Karpas-422 (cell line): ENCODE measurements at places on chromosomes 3 and 15. TPM values are rescaled to one million over a fixed set of nuclear protein-coding genes. Genes with fewer than 3 reads are reported as not detected.

Gene PLA2G4D
- total RNA-seq: not detected in 2 replicates

Gene TJP1
- not detected in 2 replicates for total RNA-seq

Gene KNG1
- total RNA-seq: not detected in 2 replicates

Gene HDC
- not detected in 2 replicates for total RNA-seq

Gene TRIM42
- not detected in 2 replicates for total RNA-seq

Gene P2RY1
- not detected in 2 replicates for total RNA-seq

GRCh38 chr3:127844326-127844942 is 22.1 kb upstream of the MGLL start:
- DNase-seq: peak; percentile 73

DNA sequence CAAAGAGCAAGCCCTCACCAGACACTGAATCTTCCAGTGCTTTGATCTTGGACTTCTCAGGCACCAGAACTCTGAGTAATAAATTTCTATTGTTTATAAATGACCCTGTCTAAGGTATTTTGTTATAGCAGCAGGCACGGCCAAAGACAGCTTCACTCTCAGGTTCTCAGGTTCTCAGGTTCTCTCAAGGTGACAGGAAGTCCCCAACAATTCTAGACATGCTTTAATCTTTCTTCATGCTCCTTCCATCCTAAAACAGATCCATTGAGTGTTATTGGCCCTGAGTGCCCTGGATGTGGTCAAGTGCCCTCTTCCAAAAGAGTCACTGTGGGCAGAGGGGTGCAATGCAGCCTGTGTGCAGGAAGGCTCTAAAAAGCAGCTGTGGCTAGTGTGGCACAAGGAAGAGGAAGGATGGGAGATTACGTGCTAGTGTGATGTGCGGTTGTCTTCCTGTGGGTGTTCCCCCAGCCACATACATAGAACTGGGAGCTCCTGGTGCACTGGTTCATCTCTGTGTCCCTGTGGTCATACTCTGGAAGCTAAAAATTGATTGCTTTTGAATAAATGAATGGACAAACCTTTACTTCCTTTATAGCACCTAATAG is 11.0 kb upstream of the RAB7A start:
- DNase-seq: no peak

DNA sequence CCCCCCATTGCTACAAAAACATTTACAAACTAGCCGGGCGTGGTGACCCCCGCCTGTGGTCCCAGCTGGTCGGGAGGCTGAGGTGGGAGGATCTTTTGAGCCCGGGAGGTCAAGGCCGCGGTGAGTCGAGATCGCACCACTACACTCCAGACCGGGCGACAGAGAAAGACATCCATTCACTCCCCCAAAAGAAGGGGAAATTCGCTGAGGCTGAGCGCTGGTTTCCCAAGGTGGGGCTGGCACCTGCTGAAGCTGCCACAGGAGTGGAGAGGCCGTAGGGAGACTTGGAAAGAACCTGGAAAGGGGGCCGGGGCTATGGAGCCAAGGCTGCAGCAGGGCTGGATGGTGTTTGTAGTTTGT is 732 bp upstream of the CRTC3 start:
- DNase-seq: no peak

DNA sequence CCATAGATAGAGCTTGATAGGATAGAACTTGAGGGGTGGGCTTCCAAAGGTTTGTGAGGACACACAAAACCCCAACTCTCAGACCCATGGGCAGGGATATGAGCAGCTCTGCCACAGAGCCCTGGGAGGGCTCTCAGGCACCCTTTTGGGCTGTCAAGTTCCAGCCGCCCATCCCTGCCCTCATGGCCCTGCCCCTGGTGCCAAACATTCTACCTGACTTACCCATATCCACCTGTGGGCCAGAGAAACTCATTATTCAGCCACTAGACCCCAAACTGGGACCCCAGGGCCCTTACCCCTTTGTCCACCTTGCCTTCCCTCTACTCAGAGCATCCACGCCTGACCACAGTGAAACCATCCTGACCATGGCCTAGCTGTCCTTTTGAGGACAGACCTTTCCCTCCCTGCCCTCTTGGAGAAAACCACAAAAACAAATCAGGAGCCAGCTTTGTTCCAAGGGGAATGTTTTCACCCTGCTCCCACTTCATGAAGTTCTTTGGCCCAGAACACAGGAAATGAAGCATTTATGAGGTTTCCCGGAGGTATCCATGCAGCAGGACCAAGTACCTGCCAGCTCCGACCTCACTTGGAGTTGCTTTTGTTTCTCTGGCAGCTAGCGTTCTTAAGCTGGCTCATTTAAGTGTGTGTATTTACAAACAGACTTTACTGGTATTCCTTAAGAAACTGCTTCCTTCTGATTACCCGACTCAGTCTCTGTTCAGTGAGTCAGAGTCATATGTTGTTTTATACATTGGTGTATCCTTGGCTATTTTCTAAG is 34.2 kb upstream of the GALNT15 start:
- no peak for DNase-seq

DNA sequence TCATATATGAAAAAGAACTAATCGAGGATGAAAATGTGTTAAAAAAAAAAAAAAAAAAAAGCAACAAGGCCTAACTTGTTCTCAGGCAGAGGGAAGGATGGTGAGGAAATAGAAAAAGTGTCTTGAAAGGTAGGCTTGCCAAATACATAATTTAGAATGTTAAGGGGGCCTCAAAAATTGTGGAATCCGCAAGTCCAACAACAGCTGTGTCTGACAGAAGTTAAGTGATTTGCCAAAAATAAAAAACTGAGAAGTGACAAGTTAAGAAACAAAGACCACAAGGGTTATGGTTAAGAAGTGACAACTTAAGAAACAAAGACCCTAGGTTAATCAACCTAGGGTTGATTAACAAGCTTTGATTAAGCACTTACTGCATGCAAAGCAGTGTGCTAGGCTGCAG is 110.6 kb downstream of the P2RY1 start:
- no peak for DNase-seq
